ENCODE measurements at places on chromosomes 12 and 14. TPM values are rescaled to one million over a fixed set of nuclear protein-coding genes. Genes with fewer than 3 reads are reported as not detected.

Gene FGD4
- total RNA-seq, result 29.7 TPM

Gene PLCZ1
- not detected for total RNA-seq

Gene TEX52
- total RNA-seq, result not detected

Gene CIDEB
- 6.6 TPM for total RNA-seq

Gene WNT5B
- 112 TPM for total RNA-seq

Gene WIF1
- not detected for total RNA-seq

Gene TAS2R42
- total RNA-seq, result not detected

Gene HOXC10
- total RNA-seq, result not detected

Gene C1QL4
- total RNA-seq, result not detected

Gene RGS6
- total RNA-seq, result 0.83 TPM

Gene TAS2R10
- 0.40 TPM for total RNA-seq

All from esophagus muscularis mucosa (tissue), 4 donors.